ENCODE measurements at places on chromosomes 6 and 20.

GRCh38 chr6:13260831-13261230 lies 67.5 kb downstream of the TBC1D7 start:
- no peak for DNase-seq

- no peak for DNase-seq
These were observed 370.6 kb upstream of the MAN1A1 start for GRCh38 chr6:119720160-119720559.

- no peak for DNase-seq
These were observed 168.0 kb downstream of the GJA1 start for GRCh38 chr6:121603486-121603885.

- no peak for DNase-seq
These were observed 22.1 kb downstream of the DUSP22 start for GRCh38 chr6:314377-314776.

DNA sequence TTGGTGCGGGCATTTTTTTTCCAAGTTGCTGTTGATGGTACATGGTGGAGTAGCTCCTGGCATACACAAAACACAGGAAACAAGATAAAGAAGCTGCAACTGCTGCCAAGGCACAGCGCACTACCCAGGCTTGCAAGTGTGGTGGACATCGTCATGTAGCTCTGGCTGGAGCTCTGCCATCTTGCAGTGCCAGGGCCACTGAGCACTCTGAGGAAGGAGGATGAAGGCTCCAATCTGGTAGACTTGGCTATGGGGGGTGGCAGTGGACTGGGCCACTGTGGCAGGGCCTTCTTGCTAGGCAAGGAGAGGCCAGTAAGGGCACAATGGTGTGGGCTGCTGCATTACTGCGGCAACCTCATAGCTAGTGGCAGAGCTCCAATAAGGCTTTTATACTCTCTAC lies 263.5 kb downstream of the CENPW start:
- DNase-seq, result no peak

DNA sequence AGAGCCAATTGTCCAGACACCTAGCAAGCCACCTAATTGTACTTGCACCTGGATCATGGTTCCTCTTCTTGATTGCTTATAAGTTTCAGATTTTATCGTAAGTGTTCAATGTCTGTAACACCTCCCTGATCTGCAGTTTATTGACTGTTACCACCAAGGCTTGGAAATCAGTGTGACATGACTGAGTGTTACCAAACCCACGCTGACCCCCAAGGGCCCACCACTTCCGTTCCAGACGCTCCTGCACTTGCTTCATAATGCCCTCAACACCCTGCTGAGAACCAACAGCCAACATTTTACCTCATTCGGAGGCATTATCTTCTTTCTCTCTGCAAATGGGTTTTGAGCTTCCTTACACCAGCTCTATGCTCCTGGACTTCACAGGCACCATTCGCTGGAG lies 6.3 kb downstream of the CCR6 start:
- no peak for DNase-seq

DNA sequence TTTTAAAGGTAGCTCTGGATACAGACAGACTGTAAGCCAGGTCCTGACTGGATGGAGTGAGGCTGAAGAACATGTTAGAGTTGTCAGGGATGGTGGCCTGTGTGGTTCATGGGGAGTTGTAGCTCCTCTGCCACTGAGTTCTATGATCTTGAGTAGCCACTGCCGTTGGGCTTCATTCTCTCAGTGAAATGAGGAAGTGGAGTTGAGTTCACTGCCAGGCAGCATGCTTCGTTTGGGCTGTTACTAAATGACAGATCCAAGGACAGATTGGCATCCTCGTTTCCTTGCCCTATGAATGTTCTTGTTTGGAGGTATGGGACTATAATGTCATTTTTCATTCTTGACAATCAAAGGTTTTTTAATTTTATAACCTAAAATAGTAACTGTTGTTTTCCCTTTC lies 37.2 kb downstream of the SCAND1 start:
- no peak for DNase-seq

- no peak for DNase-seq
These were observed 50.6 kb upstream of the ZNF133 start for GRCh38 chr20:18237682-18238081.

GRCh38 chr6:122803171-122803661 lies 14.2 kb downstream of the SMPDL3A start:
- DNase-seq, result no peak

DNA sequence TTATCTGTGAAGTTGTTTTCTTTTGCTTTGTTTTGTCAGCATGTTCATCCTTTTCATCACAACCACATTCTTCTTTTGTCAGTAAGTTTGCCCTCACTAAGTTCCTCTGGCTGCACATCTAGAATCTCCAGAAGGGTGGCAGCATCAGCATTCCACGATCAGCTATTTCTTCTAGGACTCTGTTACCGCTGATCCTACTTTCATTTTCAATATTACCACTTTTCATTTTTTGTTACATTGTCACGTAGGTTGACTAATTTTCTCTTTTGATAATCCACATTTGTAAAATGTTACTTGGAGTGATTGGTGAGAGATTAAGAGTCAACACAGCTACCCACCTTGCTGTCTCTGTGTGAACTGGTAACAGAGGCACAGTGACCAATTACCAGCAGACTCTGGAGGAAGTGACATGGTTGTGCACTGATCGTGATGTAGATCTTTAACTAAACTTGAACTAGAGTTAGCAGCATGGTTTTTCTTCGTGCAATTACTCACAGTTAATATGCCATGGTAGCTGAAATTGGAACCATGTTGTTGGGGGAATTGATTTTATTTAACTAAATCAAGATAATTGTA lies 307.9 kb upstream of the SLC35B3 start:
- DNase-seq, result no peak

GRCh38 chr6:143806282-143807102 lies 36.6 kb upstream of the LTV1 start:
- no peak for DNase-seq

- DNase-seq, result no peak
These were observed 43.8 kb upstream of the RPS6KA2 start for GRCh38 chr6:166670894-166671293.

GRCh38 chr20:59386809-59387208 lies 86.4 kb downstream of the EDN3 start:
- no peak for DNase-seq

- DNase-seq, result no peak
These were observed 47.1 kb upstream of the MCM9 start for GRCh38 chr6:118981884-118982574.

- no peak for DNase-seq
These were observed 30.3 kb downstream of the NUDT3 start for GRCh38 chr6:34362176-34362575.

DNA sequence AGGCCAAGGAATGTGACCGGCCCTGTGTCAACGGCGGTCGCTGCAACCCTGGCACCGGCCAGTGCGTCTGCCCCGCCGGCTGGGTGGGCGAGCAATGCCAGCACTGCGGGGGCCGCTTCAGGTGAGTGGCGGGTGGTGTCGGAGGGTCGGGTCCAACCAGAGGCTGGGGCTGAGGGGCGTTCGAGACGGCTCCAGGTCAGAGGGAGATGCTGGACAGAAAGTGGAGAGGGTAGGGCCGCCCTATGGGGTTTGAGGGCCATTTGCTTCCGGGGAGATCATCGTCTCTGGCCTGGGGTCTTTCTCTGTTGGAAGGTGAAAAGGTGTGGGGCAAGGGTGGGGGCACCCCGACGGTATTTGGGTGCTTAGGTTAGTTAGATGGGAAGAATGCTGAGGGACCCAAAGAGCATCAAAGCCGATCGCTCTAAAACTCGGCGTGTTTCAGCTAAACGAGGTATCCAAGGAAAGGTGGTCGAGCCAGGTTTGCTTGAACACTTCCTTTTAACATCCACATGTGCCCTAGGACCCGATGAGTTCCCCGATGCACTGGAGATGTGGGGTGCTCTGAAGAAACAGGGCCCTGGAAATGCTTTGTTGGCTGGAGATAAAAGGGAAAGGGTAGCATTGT lies 691 bp downstream of the ATRN start:
- DNase-seq, result no peak

GRCh38 chr6:31901415-31901952 lies 402 bp downstream of the ZBTB12 start:
- peak; percentile 61 for DNase-seq

- DNase-seq, result no peak
These were observed 131.5 kb downstream of the INSM1 start for GRCh38 chr20:20499439-20499838.

DNA sequence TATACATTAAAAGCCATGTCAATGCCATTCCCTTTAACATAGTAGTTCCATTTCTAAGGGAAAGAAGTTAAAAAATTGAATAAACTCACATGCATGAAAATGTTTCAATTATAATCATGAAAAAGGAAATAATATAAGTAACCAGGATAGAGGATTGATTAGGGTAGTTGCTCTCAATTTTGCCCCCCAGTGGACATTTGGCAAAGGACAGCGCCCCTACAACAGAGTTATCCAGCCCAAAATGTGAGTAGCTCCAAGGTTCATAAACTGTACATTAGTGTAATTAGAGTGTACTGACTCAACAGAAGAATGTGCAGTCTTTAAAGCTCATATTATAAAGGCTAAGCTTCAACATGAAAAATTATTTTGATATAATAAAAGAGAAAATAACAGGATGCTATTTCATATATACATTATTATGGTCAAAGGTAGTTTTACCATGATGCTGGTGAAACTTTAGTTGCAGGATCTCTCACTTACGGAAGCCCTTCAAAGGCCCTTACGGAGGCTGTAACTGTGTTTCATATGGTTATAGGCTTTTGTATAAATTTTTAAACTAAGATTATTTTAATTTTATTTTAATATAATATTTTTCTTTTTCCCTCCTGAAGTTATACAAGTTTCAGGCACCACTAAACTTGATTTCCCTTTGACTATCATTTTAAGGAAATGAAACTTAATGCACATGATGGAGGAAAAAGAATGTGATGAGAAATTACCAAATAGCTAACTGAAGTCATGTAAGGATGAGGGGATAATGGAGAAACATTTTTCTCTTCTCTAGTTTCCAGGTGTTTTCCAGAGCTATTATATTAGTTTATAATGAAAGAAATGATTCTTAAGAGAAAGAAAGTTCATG lies 403.6 kb downstream of the PLCB1 start:
- DNase-seq, result no peak

GRCh38 chr20:40416274-40416673 lies 272.8 kb downstream of the MAFB start:
- no peak for DNase-seq

- no peak for DNase-seq
These were observed 52.8 kb upstream of the ADIG start for GRCh38 chr20:38528167-38528566.

DNA sequence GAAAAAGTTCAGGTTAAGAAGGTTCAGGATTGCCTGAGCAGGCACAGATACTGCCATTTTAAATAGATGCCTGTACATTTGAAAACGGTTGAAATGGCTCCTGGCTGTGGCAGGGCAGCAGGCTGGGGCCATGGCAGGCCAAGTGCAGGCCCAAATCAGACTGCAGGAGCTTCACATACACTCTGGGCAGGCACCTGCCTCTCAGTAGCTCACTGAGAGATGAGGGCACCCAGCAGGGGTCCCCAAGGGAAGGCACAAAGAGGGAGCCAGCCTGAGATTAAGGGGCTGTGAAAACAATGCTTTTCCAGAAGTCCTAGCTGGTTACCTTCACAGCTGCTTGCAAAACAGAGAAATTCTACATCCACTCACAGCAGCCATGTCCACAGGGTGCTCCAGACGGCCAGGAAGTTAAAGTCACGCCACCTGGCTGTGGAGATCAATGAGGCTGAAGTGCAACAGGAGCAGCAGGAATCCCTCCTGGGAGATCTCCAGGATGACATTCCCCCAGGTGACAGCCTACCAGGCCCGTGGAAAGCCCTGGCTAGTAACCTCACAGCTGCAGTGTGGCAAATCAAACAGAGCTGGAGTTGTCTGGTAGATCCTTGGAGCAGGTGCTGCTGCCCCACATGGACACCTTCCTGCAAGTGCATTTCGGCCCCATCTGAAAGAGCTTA lies 6.2 kb upstream of the RAET1E start:
- DNase-seq, result no peak

GRCh38 chr6:84428300-84428907 lies 201.0 kb upstream of the CEP162 start:
- DNase-seq, result no peak

GRCh38 chr20:25196786-25197120 lies 1.2 kb downstream of the ENTPD6 start:
- no peak for DNase-seq

DNA sequence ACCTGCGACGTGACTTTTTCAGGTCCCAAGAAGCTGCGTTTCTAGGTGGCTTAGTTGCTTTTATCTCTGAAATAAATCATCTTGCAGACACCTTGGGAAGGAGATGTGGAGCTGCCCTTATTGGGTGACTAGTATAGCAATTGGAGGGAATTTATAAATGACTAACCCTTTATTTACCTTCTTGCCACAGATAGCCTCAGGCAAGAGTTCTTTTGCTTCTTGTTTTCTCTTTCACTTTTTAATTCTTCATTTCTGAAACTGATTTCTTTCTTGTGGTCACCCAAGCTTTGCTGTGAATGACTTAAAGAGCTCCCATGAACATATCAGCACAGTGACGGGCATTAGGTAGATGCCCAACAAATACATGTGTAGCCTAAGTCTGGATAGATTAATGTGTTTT lies 3.0 kb downstream of the ADGRF4 start:
- DNase-seq, result no peak

DNA sequence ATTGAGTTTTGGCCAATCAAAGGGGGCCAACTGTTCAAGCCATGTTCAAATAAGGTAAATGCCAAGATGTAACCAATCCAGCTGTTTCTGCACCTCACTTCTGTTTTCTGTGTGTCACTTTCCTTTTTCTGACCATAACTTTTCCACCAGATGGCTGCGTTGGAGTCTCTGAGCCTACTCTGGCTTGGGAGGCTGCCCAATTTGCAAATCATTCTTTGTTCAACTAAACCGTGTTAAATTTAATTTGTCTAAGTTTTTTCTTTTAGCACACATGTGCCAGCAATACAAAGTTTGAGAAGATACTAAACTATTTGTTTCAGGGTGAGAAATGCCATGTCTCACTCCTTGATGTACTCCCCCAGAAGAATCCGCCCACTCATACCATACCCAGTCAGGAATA lies 52.1 kb downstream of the IYD start:
- DNase-seq, result no peak

GRCh38 chr20:9392892-9393857 lies 121.2 kb upstream of the LAMP5 start:
- no peak for DNase-seq

DNA sequence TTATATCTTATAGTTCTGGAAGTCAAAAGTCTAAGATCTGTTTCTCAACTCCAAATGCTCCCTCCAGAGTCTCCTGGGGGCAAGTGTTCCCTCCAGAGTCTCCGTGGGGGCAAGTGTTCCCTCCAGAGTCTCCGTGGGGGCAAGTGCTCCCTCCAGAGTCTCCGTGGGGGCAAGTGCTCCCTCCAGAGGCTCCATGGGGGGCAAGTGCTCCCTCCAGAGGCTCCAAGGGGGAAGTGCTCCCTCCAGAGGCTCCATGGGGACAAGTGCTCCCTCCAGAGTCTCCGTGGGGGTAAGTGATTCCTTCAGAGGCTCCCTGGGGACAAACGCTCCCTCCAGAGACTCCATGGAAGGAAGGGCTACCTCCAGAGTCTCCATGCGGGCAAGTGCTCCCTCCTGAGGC lies 34.0 kb upstream of the THBS2 start:
- DNase-seq, result no peak
